Ecto neural progenitor cell (in vitro differentiated cells): ENCODE measurements at places on chromosomes 11 and 22.

- no peak for DNase-seq
Measured at GRCh38 chr11:9568854-9569587, 4.4 kb upstream of the WEE1 start.

DNA sequence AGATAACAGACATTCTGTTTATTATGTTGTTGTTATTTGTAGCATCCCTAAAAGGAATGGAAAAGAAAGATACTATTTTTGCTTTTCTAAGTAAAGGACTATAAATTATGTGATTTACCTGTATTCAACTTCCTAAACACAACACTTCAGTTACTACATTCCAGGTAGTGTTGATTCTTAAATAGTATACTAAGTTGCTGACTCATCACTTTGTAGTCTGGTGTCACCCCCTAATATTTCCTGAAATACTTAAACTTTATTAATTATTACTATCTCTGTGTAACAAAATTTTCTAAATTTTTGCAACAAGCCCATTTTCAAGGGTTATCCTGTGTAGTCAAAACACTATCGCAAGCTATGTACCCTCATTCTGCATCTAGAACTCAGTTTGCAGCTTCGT, 7.0 kb downstream of the SYTL2 start:
- no peak for DNase-seq

GRCh38 chr11:128346804-128347203, 240.6 kb downstream of the ETS1 start:
- no peak for DNase-seq

DNA sequence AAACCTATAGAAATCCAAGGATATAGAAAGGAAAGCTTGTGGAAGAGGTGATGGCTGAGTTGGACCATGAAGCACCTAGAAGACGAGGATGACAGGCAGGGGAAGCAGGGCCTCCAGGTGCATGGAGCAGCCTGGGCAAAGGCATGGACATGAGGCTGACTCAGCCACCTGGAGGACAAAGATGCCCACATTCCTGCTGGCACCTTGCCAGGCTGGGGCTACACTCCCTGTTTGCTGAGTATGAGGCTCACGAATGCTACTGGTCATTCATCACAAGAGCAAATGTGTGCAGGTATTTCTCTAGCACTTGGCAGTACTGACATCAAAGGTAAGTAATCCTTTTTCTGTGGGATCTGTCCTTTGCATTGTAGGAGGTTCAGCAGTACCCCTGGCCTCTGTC, 7.1 kb upstream of the SCGB2A1 start:
- no peak for DNase-seq

GRCh38 chr11:47395223-47396048, 13.0 kb upstream of the SLC39A13 start:
- DNase-seq: no peak

GRCh38 chr11:65640483-65641296, 2.8 kb downstream of the SIPA1 start:
- DNase-seq: no peak

- no peak for DNase-seq
Measured at GRCh38 chr22:23073526-23074229, 3.4 kb downstream of the GNAZ start.

DNA sequence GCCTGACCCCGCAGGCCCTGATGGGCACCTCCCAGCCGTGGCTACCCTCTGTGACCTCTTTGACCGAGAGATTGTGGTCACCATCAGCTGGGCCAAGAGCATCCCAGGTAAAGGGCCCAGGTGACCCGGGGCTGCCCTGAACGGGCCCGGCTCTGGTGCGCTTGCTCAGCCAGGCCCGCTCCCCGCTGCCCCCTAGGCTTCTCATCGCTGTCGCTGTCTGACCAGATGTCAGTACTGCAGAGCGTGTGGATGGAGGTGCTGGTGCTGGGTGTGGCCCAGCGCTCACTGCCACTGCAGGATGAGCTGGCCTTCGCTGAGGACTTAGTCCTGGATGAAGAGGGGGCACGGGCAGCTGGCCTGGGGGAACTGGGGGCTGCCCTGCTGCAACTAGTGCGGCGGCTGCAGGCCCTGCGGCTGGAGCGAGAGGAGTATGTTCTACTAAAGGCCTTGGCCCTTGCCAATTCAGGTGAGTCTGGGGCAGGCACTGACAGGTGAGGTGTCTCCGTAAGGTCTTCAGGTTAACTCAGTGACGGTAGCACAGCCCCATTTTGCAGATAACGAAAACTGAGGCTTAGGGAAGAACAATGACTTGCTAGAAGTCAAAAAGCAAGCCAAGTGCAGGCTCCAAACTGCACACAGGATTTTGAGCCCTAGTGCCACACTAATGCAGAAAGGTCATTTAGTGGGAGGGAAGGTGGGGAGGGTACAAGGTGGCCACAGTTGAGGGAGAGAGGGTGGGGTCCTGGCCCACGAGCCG, 2.4 kb downstream of the TRMT112 start:
- no peak for DNase-seq

- DNase-seq: no peak
Measured at GRCh38 chr22:44407987-44408828, 89.8 kb downstream of the RTL6 start.

GRCh38 chr22:22122348-22123117, 122.1 kb upstream of the VPREB1 start:
- no peak for DNase-seq

DNA sequence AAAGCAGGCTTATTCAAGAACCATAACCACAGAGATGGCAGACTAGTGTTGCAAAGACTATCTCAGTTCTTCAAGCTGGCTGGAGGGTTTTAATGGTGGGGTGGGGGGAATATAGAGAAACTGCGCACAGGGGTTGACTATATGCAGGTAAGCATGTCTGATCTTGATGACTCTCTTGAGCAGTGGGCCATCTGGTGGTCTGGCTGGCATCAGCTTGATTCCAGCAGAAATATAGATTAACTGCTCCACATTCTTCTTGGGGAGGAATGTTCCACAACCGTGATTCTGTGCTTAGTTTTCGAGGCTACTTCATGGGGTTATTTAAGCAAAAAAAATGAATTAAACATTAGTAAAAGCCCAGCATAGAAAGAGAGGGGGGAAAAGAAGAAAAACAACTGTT, 158.8 kb upstream of the PGR start:
- DNase-seq: no peak

GRCh38 chr11:111447112-111447471, 65.1 kb downstream of the BTG4 start:
- no peak for DNase-seq

DNA sequence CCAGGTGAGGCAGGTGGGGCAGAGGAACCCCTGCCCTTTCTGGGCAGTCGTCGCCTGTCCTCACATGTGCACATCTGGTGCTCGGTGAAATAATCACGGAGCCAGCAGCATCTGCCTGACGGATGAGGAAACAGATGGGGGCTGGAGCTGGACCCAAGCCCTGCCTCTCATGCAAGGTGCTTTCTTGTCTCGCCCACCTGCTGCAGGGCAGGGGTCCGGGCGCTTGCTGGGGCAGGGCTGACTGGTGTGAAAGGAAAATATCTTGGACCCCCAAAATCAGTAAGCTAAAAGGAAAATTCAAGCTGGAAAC, 3.3 kb downstream of the ALDH3B2 start:
- DNase-seq: no peak

GRCh38 chr11:65562020-65562419, 3.9 kb upstream of the LTBP3 start:
- DNase-seq: no peak

- DNase-seq: no peak
Measured at GRCh38 chr11:35839368-35840161, 104.3 kb upstream of the LDLRAD3 start.

DNA sequence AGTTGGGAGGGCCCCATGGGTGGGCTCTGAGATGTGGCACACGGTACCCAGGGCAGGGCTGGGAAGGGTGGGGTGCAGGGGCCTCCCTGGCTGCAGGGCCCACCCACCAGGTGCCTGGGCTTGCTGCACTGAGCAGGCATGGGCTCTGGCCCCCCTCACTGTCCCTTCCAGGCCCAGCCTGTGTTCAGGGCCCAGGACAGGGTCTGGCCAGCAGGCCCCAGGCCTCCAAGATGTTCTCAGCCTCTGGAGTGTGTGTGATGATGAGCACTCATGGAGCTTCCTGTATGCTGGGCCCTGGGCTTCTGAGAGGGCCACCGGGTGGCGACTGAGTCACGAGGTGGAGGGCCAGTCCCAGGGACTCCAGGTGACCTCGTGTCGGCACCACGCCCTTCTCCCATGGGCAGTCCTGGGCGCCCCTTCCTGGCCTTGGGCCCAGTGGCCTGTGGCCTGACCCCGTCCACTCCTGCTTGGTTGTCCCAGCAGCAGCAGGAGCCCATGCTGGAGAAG, 55.9 kb upstream of the CCDC188 start:
- no peak for DNase-seq

DNA sequence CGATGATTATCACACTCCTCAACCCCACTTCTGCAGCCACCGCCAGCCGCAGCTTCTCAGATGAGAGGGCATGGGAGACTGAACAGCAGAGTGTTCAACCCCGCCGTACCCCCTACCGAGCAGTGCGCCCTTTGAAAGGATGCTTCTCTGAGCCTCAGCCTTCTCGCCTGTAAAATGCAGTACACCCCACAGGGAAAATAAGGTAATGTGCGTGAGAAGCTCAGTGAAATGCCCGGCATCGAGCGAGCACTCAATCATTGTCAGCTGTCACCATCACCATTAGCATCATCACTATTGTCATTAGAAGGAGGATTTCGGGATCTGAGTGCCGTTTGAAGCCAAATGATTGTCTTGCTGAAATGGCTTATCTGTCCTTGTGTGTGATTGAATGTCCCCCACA, 13.6 kb downstream of the TRIM29 start:
- no peak for DNase-seq

DNA sequence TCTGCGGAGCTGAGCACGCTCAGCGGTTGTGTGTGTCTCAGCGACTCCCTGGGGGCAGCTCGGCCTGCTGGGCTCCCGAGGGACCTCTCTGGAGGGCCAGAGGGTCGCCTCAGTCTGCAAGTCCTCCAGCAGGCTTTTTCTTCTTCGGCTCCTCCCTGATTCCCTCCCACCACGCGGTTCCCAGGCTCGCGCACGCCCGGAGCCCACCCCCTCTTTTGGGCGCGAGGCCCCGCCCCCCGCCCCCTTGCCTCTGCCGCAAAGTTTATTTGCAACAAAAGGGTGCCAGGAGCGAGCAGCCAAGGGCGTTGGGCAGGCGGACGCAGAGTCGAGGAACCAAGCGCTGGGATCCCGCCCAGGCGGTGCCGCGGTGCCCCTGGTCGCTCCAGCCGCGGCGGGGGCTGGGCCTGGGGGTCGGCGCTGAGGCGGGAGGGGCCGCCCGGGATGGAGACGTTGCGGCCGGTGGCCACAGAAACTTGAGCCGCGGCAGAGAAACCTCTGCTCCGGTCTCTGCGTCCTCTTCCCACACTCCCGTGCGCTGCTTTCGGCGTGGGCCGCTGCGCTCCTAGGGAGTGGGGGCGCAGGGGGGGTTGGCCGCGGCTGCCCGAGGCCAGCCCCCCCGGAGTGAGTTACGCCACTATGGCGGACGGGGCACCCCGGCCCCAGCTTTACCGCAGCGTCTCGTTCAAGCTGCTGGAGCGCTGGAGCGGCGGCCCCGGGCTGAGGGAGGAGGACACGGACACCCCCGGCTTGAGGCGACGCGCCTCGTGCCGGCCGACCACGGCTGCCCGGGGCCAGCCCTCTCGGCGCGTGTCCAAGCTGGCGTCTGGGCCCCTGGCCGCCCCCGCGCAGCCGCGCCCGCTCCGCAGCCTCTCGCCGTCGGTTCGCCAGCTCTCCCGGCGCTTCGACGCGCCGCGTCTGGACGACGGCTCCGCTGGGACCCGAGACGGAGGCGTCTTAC, at the start of gene ARHGEF17:
TSS of gene ARHGEF17 (plus strand) at position 274 of the 958 bp plus-strand sequence. CDS start at position 637, 363 bp downstream.
- DNase-seq: peak; percentile 93

GRCh38 chr11:24312464-24313238, 184.2 kb upstream of the LUZP2 start:
- DNase-seq: no peak

DNA sequence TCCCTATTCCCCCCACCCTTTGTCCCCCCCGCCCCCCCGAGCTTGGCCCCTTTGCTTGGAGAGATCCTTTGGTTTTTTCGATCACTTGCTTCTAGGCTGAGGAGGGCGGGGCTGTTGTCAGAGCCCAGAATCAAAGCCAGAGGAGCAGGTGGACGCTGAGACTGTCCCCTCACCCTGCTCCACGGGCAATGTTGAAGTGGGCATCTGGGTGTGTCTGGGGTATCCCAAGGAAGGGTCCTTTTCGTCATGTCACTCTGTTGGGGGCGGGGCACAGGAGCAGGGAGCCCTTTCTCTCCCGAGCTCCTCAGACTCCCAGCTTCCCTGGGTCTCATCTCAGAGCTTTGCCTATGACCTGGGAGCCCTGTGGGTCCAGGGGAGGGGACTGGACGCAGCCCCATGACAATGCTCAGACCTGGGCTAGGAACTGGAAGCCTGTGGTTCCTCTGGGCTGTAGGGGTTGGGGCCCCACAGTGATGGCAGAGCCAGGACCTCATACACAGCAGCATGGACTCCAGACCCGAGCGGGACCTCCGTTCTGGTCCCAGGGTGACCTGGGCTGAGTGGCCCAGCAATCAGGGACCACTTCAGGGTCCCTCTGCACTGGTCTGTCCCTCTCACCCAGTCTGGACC, 2.9 kb upstream of the APOBEC3A start:
- DNase-seq: peak; percentile 40

DNA sequence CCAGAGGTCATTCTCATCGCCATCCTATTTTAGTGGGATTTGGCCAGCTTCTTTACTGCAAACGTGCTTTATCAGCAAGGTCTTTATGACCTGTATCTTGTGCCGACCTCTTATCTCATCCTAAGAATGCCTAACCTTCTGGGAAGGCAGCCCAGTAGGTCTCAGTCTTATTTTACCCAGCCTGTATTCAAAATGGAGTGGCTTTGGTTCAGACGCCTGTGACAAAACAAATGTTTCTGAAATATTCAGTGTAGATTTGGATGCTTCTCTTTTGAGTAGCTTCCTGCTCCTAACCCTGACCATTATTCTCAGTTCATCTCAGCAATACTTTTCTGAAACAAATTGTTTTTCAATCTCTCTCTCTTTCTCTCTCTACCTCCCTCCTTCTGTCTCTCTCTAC, 60.1 kb downstream of the TRIM44 start:
- no peak for DNase-seq

DNA sequence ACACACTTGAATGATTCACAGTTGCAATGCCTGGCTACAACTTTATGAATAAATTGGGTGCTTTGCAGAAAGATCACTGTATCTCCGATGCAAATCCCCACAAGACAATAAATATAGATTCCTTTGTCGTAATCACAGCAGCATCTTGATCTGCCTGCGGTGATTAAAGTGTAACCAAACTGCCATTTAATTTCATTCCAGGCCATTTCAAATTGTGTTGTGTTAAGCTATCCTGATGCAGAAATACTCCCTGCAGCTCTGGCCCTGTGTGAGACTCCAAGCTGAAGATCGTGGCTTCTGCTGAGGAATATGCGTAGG, 40.8 kb upstream of the B3GAT1 start:
- no peak for DNase-seq

DNA sequence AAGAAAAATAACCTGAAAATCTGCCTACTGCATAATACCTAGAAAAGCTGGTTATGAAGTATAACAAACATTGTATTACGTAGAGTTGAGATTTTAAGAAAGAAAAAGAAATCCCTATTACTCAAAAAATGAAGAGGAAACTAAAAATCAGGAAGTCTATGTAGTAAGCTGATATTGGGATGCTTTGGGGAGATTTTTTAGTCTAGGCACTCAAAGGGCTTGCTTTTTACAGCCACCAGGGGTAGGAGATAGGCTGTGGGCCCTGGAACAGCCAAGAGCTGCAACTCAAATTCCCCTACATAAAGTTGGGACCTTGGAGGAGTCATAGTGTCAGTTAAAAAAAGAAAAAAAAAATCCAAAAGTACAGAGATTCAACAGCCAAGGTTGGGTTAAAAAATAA, 90.4 kb downstream of the RELT start:
- DNase-seq: no peak

- DNase-seq: no peak
Measured at GRCh38 chr11:101563166-101563565, 20.6 kb downstream of the TRPC6 start.
